ENCODE measurements at places on chromosomes 12 and 14.

- DNase-seq = no peak
Observed at GRCh38 chr12:107788690-107789458, 14.4 kb downstream of the ASCL4 start.

- DNase-seq = no peak
Observed at GRCh38 chr12:54411391-54412241, 7.5 kb downstream of the ITGA5 start.

DNA sequence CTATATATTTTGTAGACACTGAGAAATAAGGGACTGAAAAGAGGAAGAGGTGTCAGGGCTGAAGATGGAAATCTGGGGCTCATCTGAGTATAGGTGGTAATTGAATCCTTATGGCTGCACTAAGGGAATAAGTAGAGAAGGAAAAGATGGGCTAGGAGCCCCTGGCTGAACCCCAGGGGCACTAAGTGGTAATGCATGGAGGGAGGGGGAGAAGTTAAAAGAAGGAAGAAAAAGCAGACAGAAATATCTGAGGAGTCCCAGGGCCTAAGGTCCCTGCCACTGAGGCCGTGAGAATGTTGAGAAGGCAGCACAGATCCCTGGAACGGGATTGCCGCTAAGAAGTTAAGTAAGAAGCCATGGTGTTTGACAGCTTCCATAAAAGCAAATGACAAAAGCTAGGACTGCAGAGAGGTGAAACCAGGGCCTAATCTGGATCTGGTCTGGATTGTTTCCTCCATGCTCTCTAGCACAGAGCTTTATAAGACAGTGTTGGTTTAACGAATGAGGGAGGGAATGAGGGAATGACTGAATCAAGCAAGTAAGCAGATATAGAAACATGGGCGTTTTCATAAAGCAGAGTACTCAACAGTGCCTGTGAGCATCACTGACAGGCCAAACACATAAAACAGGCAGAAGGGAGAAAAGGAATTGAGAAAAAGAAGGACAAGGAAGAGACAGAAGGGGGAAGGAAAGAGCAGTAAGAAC is 92.9 kb downstream of the HMGA2 start:
- no peak for DNase-seq

DNA sequence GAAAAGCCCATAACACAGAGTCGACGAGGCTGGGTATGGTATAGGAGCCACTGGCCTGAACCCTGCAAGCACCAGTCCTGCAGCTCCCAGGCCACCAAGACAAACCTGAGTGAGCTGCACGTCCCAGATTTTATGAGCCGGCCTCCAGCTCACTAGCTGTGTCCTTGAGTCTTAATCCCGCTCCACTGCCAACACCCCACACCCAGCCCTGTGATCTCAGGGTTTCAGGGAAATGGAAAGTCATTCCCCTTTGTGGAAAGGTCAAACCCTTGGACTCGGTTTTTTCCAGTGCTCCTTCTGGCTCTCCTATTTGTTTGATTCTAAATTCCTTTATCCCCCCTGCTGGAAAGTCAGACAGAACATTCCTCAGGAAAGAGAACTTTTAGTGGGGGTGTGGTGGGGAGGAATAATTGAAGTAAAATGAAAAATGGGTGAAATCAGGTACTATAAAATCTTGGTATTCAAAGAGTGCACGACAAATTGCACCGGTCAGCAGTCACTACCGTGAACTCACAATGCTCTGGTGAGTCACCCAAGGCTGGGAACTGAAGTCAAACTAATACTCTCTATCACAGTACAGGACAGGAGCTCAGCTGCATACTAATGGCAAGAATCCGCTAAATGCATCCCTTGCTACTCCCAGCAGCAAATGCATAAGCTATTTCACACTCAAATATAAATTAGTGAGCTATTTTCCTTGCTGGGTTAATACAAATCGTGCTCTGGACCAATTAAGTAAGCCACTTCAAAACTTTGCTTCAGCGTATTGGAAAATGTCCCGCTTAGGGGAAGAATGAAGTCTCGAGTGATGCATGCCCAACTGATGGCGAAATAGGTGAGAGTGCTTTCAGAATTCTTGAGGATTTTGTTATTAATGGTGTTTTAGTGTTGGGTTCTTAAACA is 9.0 kb downstream of the PITPNM2 start:
- no peak for DNase-seq

DNA sequence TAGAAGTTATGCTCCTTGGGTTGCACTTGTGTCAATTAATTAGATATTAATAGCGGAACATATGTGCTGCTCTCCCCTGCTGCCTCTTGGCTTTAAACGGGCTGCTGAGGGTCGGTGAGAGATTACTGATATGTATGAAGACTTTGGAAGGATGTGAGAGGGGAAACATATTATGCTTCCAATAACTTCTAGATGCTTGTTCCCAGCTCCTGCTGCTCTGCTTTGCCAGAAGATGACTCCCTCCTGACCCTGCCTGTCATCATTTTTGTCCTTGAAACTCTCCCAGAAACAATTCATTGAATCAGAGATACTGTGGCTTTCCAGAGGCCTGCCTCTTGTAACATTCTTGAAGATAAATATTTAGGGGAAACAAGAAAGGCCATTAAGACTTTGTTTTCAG is 300.1 kb upstream of the STXBP6 start:
- no peak for DNase-seq

DNA sequence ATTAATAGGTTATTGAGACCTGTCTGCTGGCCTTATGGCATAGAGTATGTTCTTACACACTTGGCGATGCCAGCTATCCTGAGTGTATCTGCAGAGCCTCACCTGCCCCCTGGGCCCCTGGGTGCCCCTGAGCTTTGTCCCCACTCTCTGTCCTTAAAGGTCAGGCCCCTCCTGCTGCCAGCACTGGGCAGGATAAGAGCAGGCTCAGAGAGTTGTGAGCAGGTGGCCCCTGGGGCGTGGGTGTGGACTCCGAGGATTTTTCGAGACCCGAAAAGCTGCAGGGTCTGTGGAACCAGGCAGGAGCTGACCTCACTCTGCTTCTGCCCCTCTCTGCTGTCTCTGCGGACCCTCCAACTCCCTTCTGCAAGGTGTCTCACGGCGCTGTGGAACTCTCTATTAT is 8.2 kb downstream of the HIP1R start:
- DNase-seq = no peak

GRCh38 chr12:100267603-100268281 is 765 bp downstream of the SCYL2 start:
- DNase-seq = no peak

- DNase-seq = no peak
Observed at GRCh38 chr14:99744873-99745224, 48.4 kb upstream of the EML1 start.

GRCh38 chr14:105929327-105930081 is 403.1 kb downstream of the TMEM121 start:
- DNase-seq = no peak

- peak; percentile 33 for DNase-seq
Observed at GRCh38 chr12:50620109-50620977, 115.6 kb downstream of the DIP2B start.

GRCh38 chr12:47207340-47207717 is 127.6 kb upstream of the AMIGO2 start:
- DNase-seq = no peak

DNA sequence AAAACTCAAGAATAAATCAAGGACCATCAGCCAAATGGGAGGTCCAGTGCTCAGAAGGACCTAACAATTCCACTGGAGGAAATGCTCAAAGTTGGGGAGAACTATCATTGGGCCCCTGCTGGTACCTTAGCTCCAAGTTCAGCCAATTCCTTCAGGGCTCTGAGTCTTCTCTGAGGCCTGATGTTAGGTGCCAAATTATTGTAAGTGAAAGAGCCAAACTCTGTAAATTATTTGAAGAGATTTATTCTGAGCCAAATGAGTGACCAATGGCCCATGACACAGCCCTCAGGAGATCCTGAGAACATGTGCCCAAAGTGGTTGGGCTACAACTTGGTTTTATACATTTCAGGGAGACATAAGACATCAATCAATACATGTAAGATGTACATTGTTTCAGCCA is 8.2 kb upstream of the TMEM263 start:
- DNase-seq = no peak

GRCh38 chr14:90963343-90963742 is 97.1 kb downstream of the RPS6KA5 start:
- no peak for DNase-seq

DNA sequence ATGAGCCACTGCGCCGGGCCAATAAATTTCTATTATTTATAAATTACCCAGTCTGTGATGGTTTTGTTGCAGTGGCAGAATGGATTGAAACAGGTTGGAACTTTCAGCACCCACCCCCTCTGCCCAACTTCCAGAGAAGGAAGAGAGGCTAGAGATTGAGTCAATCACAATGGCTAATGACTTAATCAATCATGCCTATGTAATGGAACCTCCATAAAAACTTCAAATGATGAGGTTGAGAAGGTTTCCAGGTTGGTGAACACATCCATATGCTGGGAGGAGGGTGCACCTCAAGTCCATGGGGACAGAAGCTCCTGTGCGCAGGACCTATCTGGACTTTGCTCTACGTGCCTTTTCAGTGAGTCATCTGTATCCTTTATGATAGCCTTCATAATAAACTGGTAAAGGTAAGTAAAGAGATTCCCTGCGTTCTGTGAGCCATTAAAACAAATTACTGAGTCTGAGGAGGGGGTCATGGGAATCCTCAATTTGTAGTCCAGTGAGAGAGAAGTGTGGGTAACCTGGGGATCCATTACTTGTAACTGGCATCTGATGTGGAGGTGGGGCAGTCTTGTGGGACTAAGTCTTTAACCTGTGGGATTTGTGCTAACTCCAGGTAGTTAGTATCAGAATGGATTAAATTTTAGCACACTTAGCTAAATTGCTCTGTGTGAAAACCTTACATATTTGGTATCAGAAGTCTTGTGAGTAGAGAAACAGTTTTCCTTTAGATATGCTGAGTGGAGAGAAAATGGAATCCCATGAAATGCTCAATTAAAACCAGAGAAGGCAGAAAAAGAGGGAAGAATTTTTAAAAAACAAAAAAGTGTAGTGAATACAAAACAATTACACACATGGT is 11.7 kb upstream of the NGDN start:
- DNase-seq = no peak

Measured in NCI-H748 treated with DMSO at 0.1 percent for 48 hours (cell line).